ENCODE measurements at places on chromosomes 11 and 22.

GRCh38 chr11:27649800-27650199 is 50.5 kb downstream of the BDNF start:
- no peak for DNase-seq

DNA sequence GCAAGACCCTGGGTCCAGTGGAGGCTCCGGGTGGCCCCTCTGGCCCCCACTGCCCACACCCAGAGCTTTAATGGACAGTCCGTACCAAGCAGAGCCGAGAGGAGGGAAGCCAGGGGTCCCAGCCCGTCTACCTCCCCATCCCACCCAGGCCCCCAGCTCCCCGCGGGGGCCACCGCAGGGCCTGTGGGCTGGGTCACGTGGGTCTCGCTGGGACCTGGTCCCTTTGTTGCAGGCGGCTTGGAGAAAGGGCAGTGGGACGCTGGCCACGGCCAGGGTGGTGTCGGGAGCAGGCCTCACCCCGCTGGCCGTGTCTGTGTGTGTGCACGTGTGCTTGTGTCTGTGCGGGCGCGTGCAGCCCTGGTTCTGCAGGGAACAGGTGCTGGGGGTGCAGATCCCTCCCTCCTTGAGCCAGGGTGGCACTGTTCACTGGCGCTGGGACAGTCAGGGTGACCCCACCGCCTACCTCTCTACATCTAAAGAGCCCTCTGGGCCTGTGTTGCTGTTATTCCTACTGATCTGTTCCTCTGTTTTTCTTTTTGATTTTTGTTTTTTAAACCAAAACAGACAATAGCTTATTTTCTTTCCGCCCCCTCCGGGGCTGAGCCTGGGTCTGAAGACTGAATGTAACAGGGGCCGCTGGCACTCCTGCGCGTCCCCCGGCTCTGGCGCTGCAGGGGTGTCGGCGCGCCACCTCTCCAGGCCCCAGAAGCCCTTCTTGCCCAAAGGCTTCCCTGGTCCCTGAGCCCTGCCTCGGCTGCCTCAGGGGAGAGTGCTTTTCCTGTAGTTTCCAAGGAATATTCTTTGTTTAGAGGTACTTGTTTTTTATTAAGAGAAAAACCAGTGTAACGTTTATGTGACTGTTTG is 20.1 kb upstream of the TMEM191C start:
- no peak for DNase-seq

DNA sequence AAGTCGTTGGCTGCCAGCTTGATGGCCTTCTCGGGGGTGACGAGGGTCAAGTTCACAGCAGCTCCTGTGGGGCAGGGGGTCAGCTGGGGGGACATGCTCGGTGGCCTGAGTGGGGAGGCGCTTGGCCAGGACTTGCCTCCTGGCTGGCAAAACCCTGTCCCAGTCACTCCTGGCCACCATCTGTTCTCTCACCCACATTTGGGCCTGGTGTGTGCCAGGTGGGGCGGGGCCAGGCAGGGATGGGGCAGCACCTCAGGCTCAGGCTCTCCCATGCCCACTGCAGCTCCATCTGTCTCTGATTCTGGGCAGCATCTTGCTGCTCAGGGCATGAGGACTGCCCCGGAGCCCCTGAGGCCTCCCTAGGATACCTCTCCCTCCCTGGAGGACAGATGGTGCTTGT is 3.7 kb upstream of the CEND1 start:
- DNase-seq = no peak

- no peak for DNase-seq
These were observed 2.3 kb upstream of the OR10G7 start for GRCh38 chr11:124043420-124043819.

DNA sequence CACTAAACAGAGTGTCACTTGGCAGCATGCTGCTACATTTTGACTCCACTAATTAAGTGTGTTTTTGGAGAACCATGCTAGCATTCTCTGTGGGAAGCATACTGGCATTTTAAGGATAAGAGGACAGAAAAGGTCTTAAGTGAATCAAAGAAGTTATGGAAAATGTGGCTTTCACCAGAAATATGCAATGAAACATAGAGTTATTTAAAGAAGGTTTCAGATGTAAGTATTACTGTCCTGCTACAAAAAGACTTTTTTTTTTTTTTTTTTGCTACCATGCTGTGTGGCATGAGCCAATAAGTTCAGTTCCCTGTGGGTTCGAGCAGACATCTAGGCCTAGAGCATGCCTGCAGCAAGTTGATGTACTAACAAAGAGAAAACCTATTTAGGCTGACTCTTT is 187.6 kb downstream of the MSANTD4 start:
- DNase-seq = no peak

- DNase-seq = no peak
These were observed 6.9 kb downstream of the UBE4A start for GRCh38 chr11:118366287-118366686.

DNA sequence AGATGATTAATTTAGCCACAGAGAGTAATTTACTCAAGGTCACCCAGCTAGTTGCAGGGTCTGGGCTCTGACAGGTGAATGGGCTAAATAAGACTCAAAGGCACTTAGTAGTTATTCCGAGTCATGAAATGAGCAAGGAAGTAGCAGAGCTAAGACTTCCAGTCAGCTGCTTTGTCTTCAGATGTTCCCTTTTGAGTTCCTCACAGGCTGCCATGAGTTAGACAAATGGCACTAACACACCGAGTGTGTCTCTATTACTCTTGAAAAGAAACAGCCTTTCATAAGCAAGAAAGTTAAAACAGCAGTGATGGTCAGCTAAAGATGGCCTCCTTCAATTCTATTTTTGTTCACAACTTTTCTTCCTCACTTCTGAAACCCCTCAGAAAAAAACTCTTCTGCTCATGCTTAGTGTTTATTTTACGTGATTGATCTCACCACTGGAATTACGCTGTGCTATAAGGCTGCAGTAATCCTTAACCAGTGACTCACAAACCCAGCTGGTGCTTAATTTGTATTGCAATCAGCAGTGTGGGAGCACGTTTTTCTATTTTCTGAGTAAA is 389.1 kb downstream of the AASDHPPT start:
- DNase-seq = no peak

- no peak for DNase-seq
These were observed 616 bp downstream of the OR10S1 start for GRCh38 chr11:123976770-123977560.

GRCh38 chr11:106523921-106524320 is 446.5 kb downstream of the AASDHPPT start:
- DNase-seq = no peak

- DNase-seq = no peak
These were observed 15.8 kb downstream of the CDKN1C start for GRCh38 chr11:2869561-2870427.

- DNase-seq = peak; percentile 5
These were observed 3.0 kb downstream of the SLC22A6 start for GRCh38 chr11:62981743-62982142.

GRCh38 chr11:6419009-6419631 is at the start of gene APBB1:
TSS of gene APBB1 (minus strand) at chr11:6419094. CDS start at chr11:6411347, 7,747 bp downstream.
- DNase-seq = peak; percentile 61

DNA sequence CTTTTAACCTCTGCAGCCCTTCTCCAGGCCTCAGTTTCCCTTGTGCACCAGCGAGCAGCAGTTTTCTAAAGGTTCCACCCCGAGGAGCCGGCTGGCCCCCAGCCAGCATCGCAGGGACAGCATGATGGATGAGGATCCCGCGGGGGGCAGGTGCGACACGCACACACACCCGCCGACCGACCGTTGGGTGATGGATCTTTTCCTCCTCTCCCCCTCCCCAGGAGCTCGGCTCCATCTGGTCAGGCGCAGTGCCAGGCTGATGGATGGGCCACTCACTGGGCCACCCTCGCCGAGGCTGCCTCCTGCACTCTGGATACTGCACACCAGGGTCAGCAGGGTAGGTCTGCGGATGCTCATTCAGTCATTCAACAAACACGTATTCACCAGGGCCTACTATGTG is 12.8 kb upstream of the CABP7 start:
- no peak for DNase-seq

DNA sequence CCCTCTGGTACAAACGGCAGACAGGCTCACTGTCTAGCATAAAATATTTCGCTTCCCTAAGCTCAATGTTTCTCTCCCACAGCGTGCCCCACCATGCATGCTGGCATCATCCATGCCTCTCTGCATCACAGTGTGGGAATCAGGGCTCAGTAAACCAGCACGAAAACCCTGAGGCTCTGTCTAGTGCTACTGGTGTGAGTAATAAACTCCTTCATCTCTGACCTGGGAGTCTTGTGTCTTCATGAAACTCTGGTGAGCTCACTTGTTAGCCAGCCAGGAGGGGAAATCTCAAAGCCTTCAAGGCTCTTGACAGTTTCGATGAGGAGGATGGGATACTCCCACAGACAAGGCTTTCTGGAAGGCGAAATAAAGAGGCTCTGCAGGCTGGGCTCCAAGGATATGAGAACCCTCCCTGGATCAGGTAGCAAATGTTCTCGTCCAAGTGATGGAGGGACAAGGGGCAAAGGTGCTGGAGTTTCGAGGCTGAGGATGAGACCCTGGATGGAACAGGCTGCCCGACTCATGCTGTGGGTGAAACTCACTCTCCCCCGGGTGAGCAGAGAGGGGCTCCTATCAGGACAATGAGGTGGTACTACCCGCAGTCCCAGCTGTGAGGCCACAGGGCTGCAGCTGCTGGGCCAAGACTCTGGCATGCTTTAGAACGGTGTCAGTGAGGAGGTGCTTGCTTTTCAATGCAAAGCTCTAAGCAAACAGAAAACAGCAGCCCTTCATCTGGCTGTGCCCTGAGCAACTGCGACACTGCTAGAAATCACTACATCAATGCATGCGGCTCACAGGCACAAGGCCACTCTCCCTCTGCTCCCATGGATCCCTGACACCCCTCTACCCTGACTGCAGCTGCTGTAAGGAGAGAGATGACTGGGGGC is 69.3 kb downstream of the SHANK2 start:
- DNase-seq = no peak

GRCh38 chr11:130449996-130450769 is 1.7 kb downstream of the ADAMTS15 start:
- peak; percentile 23 for DNase-seq

GRCh38 chr11:64390558-64390957 is 31.6 kb downstream of the RPS6KA4 start:
- DNase-seq = peak; percentile 26

DNA sequence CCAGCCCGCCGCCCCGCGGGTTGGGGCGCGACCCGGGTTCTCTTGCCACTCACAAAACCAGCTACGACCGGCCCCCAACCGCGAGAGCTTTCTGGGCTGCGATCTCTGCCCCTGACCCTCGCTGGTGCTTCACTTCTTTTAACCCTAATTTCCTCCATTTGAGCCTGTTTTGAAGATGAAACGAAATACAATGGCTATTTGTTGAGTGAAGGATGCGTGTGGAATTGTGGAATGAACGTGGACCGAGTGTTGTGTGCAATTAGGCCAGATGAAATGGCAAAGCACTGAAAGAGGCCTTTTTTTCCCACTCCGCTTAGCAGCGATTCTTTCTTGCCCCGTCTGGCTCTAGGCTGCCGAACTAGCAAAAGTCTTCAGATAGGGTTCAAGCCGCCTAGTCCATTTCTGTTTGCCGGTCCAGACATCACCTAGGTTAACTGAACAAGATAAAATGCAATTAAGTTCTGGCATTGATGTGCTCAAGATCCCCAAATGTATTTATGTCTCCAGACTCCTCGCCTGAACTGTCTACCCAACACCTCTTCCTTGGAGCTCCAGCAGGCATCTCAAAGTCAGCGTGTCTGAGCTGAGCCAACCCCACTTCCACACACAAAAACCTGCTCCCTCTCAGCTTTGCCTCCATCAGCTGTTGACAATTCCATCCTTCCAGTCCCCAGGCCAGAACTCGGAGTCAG is 471 bp upstream of the TMEM184B start:
- DNase-seq = no peak

GRCh38 chr11:58912124-58912523 is 27.2 kb upstream of the GLYATL1 start:
- DNase-seq = no peak

DNA sequence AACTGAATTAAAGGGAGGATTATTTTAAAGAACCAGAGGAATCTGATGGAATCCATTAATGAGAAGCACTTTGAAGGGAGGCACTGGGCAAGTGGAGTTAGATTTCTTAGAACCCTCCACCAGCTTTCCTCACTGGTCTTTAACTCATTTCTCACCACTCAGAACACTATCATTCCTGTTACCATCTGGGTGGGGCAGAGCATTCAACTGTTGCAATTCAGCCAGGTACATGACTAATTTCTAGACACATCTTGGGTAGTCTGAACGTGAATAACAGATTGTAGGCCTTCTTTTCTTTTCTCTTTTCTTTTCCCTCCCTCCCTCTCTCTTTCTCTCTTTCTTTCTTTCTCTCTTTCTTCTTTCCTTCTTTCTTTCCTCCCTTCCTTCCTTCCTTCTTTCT is 15.5 kb upstream of the MMP1 start:
- no peak for DNase-seq

DNA sequence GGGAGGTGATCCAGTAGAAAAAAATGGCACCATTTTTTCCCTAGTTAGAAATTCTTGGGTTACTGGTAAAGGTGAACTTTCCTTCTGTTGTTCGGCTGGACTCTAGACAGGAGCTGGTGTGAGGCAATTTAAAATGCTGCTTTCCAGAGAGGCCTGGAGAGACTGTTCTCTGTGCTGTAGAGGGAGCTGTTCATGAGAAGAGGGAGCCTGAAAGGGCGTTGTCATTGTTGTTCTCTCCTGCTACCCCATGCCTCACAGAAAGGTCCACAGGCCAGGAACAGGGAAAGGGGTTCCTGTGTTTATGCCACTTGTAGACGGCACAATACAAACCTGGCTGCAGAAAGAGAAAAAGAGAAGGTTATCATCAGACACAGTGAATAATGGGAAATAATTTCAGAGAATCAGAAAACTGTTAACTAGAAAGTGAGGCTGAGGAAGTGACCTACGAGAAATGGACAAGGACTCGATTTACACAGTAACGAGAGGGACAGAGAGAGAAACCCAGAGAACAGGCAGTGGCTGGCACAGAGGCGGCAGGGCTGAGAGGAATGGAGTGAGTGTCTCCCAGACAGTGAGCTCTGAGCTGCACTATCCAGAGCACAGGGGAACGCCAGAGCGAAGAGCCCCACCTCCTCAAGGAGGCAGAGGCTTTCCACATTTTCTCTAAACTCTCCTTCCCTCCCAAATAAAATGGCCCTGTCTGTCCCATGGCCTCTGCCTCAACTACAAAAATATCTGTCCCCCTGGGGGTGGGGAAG is 109.2 kb downstream of the RRM1 start:
- peak; percentile 35 for DNase-seq

- DNase-seq = peak; percentile 85
These were observed 94.9 kb downstream of the ZBTB16 start for GRCh38 chr11:114154271-114155047.

DNA sequence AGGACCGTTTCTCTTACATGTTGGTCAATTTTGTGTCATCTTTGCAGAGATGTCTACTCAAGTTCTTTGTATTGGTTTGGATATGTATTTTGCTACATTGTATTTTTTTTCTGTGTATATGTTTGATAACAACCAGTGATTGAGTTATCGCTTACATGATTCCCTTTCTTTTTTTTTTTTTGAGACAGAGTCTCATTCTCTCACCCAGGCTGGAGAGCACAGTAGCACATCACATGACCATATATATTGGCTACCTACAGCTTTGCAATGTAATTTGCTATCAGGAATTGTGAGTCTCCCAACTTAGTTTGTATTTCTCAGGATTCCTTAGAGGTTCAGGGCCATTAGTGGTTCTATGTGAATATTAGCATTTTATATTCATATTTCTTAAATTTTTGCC is 59.5 kb downstream of the LRRC74B start:
- DNase-seq = no peak

- no peak for DNase-seq
These were observed 221.9 kb downstream of the FAM76B start for GRCh38 chr11:95567685-95568084.

GRCh38 chr11:76628408-76628947 is 42.1 kb downstream of the LRRC32 start:
- DNase-seq = no peak
